ENCODE measurements at places on chromosomes 2 and 18. TPM values are rescaled to one million over a fixed set of nuclear protein-coding genes. Genes with fewer than 3 reads are reported as not detected.

GRCh38 chr2:205543262-205543843 is 138.9 kb upstream of the NRP2 start:
- no peaks in the 10 kb centered on the region for H3K36me3 ChIP-seq
- H3K4me3 ChIP-seq = no peak overlapping the region
- DNase-seq = no peak

- H3K36me3 ChIP-seq = no peaks in the 10 kb centered on the region
- DNase-seq = peak; percentile 24
- H3K4me1 ChIP-seq = no peaks in the 10 kb centered on the region
- no peak overlapping the region for H3K4me3 ChIP-seq
- H3K27me3 ChIP-seq = no peaks in the 10 kb centered on the region
These were observed 47.3 kb upstream of the B3GNT7 start for GRCh38 chr2:231348173-231348572.

- H3K4me3 ChIP-seq = no peak overlapping the region
- no peak overlapping the region for H3K27ac ChIP-seq
- H3K36me3 ChIP-seq = no peaks in the 10 kb centered on the region
- H3K4me1 ChIP-seq = no peaks in the 10 kb centered on the region
These were observed 214.3 kb upstream of the SIX2 start for GRCh38 chr2:45223531-45223930.

DNA sequence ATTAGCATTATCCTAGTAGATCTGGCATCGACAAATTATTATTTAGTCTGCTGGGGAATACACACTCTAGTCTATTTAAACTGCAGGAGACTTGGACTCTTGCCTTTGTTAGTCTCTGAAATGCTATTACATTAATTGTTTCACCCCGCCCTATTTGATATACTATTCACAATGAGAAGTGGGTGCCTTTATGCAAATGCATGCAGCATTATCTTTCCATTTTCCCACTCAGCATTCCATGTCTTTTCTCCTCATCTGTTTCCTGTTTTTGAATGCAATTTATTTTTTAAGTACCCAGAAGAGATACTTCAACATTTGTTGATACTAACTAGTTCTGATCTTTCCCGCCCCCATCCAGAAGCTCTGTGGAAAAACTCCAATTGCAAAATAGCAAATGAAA is 395.3 kb upstream of the NXPH2 start:
- H3K27ac ChIP-seq = no peak overlapping the region
- H3K4me1 ChIP-seq = no peaks in the 10 kb centered on the region
- no peak for DNase-seq

DNA sequence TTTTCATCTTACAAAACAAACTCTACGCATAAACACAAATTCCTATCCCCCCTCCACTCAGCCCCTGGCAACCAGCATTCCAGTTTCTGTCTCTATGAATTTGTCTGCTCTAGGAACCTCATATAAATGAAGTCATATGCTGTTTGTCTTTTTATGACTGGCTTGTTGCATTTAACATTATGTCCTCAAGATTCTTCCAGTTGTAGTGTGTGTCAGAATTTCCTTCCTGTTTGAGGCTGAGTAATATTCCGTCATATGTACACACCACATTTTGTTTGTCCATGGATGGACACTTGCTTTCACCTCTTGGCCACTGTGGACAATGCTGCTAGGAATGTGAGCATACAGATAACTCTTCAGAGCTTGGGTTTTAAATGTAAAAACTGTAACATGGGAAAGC is 272.1 kb downstream of the GBX2 start:
- no peaks in the 10 kb centered on the region for H3K4me1 ChIP-seq

DNA sequence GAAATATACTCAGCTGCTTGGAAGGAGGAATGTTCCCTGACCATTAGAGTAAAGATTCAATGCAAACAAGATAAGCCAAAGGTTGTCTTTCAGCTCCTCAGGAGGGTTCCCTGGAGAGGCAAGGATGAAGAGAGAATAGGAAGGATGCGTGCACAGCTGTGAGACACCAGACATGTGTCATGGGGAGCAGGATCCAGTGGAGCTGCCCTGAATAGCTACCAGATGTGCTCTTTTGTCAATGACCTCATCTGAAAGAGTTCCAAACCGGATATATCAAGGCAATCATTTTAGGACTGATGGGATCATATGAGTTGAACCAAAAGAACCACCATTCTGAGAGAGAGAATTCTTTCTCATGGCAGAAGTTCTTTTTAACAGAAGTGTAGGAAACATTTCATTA is 490.6 kb downstream of the IRS1 start:
- no peak for DNase-seq
- no peak overlapping the region for H3K4me3 ChIP-seq
- no peaks in the 10 kb centered on the region for H3K27me3 ChIP-seq
- H3K27ac ChIP-seq = no peak overlapping the region
- H3K4me1 ChIP-seq = no peaks in the 10 kb centered on the region
- no peaks in the 10 kb centered on the region for H3K36me3 ChIP-seq

MC5R gene
- not detected for total RNA-seq

SLC38A11 gene
- 1.3 TPM for total RNA-seq

Data from stomach (tissue), 19 donors.